ENCODE measurements at places on chromosomes 11 and 22.

DNA sequence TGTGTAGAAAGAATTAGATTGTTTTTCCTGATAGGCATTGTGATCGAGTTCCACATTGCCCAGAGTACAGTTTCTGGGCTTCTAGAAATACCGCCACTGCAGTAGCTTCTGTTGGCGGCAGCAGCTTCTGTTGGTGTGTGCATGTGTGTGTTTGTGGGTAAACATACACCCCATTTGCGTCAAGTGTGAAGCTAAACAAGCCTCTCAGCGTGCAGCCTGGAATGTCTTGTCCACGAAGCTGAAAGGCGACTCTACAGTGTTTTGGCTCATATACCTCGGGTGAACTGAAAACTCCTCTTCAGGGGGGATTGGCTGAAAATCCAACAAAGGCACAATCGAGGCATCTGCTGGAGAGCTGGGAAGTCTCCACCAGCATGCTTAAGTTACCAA lies 112.0 kb upstream of the E2F8 start:
- no peak for DNase-seq

DNA sequence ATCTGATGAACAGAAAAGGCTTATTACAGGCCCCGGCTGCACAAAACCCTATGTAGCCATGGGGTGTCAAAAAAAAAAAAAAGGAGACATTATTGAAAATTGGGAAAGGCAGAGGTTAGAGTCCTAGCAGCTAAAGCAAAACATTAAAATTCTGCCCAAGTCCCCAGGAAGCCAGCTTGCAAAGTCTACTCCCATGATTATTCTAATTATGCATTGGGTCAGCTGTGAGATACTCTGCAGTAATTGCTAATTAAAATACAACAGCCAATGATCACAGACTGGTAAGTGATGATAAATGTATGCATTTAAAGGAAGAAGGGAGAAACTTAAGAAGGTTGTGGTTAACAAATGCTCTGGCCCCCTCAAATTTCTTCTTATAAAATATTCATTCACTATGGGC lies 286.9 kb upstream of the PITPNB start:
- DNase-seq = no peak

DNA sequence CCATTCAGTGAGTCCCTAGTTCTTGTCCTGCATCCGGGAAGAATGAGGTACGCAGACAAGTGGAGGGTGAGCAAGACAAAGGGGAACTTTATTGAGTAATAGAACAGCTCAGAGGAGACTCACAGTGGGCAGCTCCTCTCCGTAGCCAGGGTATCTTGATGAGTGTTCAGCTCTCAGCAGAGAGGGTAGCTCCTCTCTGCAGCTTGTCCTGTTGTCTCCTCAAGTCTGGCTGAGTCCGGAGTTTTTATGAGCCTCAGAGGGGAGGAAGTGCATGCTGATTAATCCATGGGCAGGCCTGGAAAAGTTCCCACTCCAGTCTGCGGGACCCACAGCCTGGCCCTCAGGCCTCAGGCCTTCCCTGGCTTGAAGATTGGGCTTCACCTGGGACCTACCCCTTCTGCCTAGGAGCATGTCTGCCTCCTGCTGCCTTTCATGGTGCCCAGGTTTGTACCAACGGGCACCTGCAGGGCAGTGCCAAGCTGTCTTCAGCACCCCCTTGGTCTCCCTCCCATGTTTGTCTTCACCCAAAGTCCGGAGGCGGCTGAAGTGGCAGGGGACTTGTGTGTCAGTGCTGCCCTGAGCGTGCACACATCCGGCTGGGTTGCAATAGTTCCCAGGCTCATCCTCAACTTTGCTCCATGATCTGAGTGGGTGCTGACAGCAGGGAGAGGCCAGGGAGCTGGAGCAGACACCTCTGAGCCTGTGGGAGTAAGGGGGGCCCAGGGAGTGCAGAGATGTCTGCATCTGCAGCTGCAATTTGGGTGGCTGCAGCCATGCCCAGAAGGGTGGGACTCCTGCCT lies 134.2 kb downstream of the LDLRAD3 start:
- no peak for DNase-seq

- no peak for DNase-seq
Measured at GRCh38 chr11:17979770-17980371, 33.0 kb downstream of the SERGEF start.

DNA sequence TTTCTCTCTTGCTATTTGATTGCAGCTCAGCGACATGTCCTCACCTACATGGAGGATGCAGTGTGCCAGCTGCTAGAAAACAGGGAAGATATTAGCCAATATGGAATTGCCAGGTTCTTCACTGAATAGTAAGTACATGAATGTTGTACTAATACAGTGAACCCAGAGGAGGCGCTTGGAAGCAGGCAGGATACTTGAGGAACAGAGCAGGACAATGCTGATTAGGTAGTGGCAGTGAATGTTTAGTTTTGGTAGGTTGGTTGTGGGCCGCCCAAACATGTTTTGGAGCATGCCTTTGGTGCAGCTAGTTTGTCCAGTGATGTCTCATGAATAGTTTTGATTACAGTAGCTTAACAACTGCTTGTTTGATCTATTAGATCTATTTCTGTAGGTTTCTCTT lies 50.6 kb downstream of the CSTPP1 start:
- no peak for DNase-seq

DNA sequence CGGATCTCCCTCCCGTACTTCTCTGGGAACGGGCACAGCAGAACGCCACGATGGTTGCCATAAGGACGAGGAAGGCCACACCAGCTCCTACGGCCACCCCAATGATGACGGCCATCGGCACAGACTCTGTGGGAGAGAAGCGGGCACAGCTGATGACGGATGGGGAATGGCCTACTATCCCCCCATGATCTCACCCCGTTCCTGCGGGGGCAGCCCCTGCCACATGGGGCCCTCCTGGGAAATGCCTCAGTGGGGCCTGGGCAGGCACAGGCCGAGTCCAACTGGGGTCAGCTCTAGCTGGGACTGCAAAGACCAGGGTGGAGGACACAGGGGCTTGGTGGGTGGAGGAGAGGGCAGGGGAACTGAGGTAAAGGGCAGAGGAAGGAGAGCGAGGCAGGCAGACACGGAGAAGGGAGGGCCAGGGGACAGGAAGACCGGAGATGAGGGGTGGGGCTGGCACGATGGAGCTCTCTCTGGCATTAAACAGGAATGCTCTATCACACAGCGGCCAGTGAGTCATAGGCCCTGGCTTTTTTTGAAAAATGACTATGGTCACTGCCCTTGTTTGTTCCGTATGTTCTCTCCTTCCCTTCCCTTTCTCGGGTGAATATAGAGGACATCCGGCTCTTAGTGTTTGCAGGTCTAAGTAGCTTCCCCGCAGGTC lies 76.0 kb downstream of the ST3GAL4 start:
- DNase-seq = no peak

DNA sequence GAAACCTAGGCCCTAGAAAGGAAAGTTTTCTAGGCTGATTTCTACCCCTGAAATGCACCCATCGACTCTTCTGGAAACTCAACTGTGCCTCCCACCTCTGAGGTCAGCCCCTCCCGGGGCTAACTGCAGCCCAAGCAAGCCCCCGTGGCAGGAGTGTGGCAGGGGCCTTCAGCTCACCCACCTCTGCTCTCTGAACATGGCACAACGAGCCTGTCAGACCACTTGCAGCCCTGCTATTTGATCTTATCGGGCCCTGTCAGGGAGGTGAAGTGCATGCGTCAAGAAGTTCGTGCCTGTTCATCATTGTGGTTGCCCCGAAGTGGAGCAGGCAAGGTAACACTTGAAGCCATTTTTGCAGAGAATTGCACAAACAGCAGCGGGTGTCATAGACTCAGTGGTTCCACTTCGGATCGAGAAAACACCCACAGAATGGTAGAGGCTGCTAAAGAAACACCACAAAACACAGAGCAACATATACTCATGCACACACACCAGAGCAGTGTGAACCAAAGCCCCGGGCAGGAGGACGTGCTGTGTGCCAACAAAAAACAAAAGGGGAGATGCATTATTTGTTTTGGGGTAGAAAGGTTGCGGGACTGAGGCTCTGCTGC lies 262.7 kb downstream of the ETS1 start:
- no peak for DNase-seq

DNA sequence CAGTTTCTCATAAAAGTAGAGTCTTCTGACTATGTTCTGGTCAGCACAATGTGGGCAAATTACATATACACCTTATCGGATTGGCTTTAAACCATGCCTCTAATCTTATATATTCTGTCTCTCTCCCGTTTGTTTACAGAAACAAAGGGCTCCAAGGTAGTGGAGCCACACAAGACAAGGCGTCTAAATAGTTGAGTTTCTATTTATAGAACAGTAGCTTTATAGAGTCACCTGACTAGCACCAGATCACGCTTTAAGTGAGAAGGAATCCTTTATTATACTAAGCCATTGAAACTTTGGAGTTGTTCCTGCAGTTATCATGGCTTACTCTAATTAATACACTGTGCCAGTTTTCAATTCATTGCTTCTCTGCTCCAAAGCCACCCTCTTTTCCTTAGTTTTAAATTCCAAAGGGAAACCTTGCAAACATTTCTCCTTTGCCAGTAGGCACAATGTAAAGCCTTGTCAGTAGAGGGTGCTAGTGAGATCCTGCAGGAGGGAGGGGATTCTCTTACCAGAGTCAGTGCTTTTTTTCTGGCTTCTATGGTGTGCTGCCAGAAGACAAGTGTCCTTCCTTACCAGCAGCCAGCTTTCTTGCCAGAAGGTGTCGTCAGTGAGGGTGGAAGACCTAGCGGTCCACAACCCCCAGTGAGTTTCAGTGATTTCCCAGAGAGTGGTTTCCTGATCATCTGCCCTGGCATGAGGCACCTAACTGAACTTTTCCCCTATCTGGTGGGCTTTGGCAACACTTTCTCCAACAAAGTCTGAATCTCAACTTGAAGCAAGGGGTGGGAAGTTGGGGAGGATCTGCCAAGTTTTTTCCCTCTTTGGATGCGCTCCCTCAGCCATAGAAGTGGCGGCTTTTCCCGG lies 71.7 kb downstream of the RAB38 start:
- no peak for DNase-seq

- DNase-seq = no peak
Measured at GRCh38 chr22:42114721-42115120, 15.9 kb downstream of the CYP2D6 start.

- DNase-seq = no peak
Measured at GRCh38 chr11:19713196-19714021, 772 bp downstream of the NAV2 start.

GRCh38 chr11:74769055-74769707 lies 20.5 kb downstream of the RNF169 start:
- DNase-seq = no peak

GRCh38 chr11:15615398-15616096 lies 500.8 kb downstream of the INSC start:
- no peak for DNase-seq
